ENCODE measurements at places on chromosomes 4 and X.

DNA sequence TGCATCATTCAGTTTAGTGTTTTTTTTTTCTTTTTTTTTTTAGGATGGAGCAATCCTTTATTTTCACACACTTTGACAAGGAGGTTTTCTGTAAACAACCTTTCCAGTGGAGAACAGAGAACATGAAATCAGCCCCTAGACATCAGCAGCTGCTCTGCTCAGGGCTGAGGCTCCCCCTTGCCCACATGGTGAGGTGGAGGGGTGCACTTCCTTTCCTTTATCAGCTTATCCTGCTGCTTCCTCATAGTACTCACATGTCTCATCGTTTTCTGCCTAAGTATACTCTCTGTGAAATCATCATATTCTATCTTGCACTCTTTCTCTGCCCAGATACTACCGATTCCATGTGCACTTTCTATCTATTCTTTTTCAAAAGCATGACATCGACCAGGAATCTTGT lies 47.6 kb upstream of the PRSS12 start:
- no peak for DNase-seq

- DNase-seq = no peak
Measured at GRCh38 chr4:114603497-114603896, 4.9 kb downstream of the UGT8 start.

DNA sequence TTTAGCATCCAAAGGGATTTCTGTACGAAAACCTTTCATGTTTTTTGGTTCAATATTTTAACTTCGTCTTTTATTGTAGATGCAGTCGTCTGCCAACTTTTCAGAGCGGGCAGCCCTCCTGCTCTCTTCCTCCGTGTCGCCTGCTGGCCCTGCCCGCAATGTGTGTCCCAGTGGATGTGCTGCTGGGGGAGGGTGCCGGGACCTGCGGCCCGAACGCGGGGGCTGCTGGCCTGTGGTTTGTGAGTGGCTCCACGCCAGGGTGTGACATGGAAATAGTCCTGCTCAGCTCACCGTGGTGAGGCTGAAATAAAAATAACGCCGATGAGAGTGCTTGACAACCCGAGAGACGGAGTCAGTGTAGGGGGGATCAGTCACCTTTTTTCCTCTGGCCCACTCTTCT lies 59.7 kb upstream of the GRPEL1 start:
- DNase-seq = no peak

GRCh38 chr4:114343015-114343414 lies 255.6 kb upstream of the UGT8 start:
- DNase-seq = no peak

GRCh38 chr4:15198070-15198727 lies 195.9 kb downstream of the CPEB2 start:
- DNase-seq = no peak

- DNase-seq = no peak
Measured at GRCh38 chr4:75598390-75598789, 31.9 kb downstream of the CDKL2 start.

DNA sequence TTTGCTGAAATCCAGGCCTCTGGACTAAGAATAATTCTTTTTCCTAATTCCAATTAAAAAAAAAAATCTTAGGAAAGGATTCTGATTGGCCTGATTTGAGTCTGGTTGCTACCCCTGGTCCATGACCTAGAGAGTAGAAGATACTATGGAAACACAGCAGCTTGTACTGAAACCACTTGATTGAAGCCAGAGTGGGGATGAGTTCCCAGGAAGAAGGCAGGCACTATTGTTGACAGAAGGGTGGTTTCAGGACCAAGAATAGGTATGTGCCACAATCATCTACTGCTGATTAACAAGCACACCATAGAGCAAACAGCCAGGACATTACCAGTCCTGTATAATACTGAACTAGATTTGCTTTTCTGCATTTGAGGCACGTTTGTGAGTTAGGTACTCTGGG lies 29.6 kb downstream of the STX18 start:
- DNase-seq = no peak

- DNase-seq = no peak
Measured at GRCh38 chr4:106126062-106126461, 189.9 kb downstream of the TBCK start.

- no peak for DNase-seq
Measured at GRCh38 chr4:24595659-24596058, 11.3 kb upstream of the DHX15 start.

DNA sequence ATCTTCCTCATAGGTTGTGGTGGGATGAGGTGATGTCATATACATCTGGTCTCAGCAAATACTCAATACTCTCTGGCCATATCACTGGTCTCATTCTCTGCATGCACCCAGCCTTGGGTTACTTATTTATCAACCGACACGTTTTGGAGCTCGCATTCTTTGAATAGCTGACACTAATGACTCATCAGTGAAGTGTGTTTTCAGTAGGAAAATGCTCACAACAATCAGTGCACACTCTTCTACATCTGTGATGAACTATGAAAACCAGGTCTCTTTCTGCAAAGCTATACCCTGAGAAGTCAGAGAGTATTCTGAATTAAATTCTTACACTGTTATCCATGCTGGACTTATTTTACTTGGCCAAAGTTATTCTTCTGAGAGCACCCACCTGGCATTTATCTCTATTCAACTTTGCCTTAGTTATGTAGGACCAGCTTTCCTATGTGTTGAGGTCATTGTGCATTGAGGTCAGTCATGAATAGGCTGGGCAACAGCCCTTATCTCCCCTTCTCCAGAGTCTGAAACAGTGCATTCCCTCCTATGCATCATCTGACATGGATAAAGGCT lies 58.7 kb upstream of the DHX15 start:
- no peak for DNase-seq

GRCh38 chr4:79585834-79586233 lies 177.8 kb upstream of the GK2 start:
- DNase-seq = no peak

GRCh38 chrX:130163398-130163797 lies 2.2 kb downstream of the AIFM1 start:
- no peak for DNase-seq

DNA sequence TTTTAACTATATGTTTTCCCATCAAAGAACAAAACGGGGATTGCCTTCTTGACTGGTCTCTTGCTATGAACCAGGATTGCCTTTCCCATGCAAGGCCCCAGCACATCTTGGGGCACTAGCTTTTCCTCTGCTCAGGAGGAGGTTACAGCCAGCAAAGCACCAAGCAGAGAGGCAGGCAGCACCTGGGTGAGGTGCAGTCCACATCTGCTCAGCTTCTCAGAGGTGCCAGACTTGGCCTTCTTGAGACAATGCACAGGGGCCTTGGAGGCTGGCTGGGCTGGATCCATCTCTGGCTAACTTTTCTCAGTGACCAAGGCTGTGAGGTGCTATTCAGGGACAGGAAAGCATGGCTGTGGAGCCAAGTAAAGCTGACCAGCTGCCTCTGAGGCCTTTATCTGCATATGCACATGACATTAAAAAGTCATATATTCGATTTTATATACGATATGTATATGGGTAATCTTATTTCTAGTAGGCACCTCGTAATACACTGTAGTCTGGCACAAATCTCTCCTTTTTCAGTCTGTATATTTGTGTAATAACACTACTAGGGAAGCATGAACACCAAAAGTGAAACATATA lies 86.9 kb downstream of the CC2D2A start:
- no peak for DNase-seq

GRCh38 chr4:6575503-6576240 lies 683 bp downstream of the MAN2B2 start:
- DNase-seq = no peak

DNA sequence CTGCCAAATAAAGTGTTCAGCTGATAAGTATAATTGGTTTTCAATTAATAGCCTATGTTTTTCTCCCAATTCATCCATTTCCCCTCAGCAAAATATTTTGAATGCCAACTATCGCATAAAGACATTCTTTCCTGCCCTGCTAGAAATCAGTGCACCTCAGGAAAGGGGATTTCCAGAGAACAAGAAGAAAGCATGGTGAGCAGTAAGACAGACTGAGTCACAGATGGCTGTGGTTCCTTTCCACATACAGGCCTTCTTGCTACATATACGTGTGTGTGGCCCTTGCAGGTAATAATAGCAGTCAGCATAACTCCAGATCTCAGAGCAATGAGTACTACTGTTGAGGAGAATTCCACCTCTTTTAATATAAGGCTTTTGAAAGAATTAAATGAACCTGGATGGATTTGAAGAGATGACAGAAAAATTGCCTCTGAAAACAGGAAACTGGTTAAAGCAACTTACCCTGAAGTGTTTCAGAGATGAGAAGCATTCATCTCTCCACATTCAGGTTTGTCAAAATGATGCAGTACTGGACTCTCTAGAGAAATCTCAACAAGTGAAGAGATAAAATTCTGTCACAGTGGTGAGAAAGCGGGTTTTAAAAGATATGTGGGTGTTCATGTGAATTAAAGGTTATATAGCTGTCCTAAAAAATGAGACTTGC lies 13.6 kb downstream of the GASK1B start:
- DNase-seq = no peak

GRCh38 chr4:158884280-158884679 lies 115.5 kb downstream of the FNIP2 start:
- DNase-seq = no peak

DNA sequence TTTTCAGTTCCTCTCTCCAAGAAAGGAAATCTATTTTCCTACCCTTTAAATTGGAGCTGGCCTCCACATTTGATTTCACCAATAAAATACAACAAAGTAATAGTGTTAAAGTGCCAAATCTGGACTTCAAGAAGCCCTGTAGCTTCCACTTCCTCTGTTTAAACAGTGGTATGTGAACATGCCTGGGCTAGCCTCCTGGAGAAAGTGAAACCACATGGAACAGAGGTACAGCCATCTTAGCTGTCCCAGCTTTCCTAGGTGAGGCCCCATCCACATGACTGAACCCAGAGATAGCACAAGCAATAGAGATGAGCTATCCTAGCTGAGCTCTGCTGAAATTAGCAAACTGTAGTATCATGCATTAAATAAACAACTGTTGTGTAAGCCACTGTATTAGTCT lies 131.8 kb upstream of the VCX start:
- DNase-seq = no peak

- no peak for DNase-seq
Measured at GRCh38 chr4:123832173-123833026, 435.8 kb downstream of the SPRY1 start.

DNA sequence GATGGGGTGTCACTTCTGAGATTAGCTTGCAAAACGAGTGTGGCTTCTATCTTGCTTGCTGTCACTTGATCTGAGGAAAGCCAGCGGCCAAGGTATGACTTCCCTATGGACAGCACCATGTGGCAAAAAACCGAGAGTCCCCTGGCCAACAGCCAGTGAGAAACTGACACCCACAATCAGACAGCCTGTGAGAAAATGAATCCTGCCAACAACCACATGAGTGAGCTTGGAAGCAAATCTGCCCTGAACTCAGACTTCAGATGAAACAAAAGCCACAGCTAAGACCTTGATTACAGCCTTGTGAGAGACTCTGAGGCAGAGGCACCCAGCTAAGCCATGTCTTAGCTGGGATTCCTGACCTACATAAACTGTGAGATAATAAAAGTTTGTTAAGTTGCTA lies 45.5 kb downstream of the PPP1R2C start:
- DNase-seq = no peak

DNA sequence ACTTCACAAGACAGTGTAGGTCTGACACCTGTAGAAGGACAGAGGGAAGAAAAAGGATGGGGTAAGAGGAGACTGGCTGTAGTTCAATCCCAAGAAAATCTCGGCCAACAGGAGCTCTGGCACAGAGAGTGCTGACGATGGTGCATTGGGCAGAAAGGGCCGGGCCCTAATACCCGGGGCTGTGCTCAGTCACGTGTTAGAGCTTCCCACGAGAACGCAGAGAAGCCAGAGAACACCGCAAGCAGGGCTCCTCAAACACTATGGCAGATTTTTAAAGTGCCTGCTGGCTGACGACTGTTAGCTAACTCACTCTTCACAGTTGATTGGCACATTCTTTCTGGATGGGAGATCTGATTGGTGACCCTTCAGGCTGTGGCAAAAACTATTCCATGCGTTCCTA lies 35.5 kb downstream of the EREG start:
- no peak for DNase-seq

DNA sequence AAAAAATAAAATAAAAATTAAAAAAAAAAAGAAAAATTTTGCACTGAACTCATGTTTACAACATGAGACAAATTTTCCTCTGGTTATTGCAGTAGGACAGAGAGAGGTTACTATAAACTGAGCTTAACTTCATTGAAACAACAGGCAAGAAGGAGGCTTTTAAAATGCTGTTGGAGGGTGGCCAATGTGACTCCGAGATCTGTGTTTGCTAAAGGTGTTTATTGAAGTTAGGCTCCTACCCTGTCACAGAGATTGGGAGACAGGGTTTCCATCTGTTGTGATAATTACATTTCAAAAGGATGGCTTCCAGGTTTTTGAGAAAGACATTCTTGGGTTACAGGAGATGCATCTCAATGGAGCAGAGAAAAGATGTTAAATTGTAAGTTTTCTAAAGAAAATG lies 370.5 kb upstream of the HS3ST1 start:
- DNase-seq = no peak

Measured in stimulated activated CD4-positive, alpha-beta T cell treated with anti-CD3 and anti-CD28 coated beads, Interleukin-4, amount 100 ng/mL, for 1 hour (primary cell).